ENCODE measurements at places on chromosomes 12 and 14.
A peak's percentile ranks its signal among the peaks of the same experiment; 100 is the strongest.

DNA sequence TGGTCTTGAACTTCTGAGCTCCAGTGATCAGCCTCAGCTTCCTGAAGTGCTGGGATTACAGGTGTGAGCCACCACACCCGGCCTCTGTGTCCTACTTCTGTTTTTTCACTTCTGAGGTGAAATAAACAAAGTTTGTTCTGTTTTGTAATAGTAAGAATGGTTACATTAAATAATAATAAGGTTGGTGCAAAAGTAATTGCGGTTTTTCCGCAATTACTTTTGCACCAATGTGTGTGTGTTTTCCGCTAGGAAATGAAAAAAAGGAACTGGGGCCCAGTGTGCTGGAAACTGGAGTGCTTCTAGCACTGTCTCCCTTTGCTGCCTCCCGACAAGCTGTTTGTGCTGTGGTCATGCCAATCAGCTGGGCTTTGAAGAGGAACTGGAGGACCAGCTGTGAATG, 140.9 kb downstream of the NTS start:
- no peak for DNase-seq

- no peak for DNase-seq
Observed at GRCh38 chr14:24996930-24997725, 52.8 kb downstream of the STXBP6 start.

DNA sequence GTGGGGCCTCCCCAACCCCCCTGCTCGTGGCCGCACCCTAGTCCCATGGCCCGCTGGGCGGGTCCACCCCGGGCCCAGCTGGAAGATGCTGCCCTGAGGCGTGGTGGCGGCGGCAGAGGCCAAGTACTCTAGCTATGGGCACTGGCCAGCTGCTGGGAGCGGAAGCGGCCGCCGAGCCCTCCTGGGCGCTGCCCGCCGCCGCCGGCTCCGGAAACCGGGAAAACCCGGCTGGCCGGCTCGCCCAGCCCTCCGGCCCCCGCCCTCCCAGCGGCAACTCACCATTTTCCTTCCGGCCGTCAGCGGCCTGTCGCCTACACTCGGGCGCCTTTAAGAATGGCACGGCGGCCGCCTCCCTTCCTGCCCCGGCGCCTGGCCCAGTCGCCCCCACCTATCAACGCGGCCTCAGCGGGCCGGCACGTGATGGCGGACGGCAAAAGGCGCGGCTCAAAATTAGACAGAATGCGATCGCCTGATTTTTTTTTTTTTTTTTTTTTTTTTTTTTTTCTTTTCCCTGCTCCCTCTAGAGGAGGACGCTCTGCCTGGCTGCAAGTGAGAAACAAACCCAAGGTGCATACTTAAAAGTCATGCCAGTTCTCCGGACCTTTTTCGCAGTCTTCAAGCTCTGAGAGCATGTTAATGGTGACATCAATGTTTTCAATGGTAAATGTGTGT, at the start of gene GMFB:
GMFB (minus strand) TSS at position 335 of the 672 bp plus-strand sequence; CDS start at position 282, 53 bp downstream.
- peak; percentile 97 for DNase-seq

DNA sequence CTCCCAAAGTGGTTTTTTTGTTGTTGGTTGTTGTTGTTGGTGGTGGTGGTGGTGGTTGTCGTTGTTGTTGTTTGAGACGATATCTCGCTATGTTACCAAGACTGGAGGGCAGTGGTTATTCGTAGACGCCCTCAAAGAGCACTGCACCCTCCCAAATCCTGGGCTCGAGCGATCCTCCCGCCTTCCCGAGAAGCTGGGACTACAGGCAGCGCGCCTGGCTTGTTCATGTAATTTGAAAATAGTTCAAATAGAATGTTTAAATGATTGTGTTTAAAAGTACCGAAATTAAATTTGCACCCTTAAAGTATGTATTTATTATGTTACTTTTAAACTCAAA, 439 bp upstream of the ANAPC5 start:
- no peak for DNase-seq

DNA sequence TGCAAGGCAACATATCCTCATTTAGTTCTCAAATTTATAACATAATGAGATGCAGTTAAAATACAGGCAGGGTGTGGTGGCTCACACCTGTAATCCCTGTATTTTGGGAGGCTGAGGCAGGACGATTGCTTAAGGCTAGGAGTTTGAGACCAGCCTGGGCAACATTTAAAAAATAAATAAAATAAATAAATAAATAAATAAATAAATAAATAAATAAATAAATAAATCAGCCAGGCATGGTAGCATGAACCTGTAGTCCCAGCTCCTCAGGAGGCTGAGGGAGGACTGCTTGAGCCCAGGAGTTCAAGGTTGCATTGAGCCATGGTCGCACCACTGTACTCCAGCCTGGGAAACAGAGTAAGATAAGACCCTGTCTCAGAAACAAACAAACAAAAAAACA, 39.4 kb downstream of the TCHP start:
- DNase-seq = no peak

DNA sequence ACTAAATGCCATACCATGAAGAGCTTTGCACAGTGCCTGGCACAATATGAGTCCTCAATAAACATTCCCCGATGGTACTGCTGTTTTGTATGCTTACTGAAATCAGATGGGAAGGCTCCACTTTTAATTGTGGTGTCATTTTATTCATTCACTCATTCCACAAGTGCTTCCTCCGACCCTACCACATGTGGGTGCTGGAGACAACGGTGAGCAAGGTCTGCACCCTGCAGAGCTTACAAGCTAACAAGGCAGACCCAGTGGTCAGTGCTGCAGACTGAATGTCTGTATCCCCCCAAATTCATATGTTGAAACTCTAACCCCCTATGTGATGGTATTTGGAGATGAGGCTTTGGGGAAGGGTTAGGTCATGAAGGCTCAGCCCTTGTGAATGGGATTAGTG, 48.3 kb downstream of the RFX4 start:
- DNase-seq = no peak

GRCh38 chr12:106719879-106720278, 54.6 kb upstream of the RIC8B start:
- no peak for DNase-seq

DNA sequence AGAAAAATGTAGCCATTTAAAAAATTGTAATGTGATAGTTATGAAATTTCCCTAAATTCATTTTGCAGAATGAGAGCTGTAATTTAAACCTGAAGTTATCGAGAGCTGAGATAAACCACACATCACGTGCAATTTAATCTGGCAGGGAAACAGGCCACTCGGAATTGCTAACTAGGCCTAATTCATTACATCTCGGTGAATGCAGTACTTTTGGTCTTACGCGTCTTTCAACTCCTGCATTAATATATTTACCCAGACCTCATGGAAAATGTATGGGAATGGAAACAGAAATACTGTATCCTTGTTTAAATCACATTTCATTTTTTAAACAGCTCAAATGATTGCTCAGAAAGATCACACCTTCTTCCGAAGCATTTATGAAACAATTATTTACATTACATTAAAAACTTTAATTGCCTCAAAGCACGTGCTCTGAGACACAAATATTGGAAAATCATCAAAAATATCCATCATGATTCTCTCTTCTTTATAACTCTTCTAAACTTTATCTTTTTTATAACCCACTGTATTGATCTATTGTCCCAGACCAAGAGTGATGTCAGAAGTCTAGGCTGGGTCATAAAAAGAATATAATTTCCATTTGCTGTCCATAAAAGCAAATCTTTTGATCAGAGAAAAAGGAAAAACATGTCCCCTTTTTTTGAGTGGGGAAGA, 111.7 kb upstream of the MYL2 start:
- DNase-seq = no peak

DNA sequence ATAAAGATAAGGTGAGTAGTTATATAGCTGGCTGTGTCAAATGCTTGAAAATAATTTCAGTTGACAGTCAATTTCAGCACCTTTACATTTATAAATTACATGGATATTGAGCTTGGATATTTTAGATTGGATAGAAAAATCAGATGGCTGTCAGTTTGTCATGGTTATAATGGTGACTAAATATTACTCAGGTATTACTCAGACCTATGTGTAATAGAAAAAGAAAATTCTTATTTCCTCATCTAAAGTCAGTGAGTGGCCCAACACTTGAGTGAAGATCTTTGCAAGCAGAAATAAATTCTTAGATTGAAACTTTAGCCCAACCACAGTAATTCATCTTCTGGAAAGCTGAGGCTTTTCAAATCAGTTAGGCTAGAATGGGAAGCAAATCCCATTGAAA, 354.4 kb downstream of the NAV3 start:
- DNase-seq = peak; percentile 75

GRCh38 chr12:49868952-49869815, 26.3 kb upstream of the BCDIN3D start:
- DNase-seq = no peak

GRCh38 chr12:56198836-56199235, 9.6 kb upstream of the SMARCC2 start:
- DNase-seq = no peak

GRCh38 chr12:51953089-51953488, 1.6 kb downstream of the ACVR1B start:
- DNase-seq = no peak

DNA sequence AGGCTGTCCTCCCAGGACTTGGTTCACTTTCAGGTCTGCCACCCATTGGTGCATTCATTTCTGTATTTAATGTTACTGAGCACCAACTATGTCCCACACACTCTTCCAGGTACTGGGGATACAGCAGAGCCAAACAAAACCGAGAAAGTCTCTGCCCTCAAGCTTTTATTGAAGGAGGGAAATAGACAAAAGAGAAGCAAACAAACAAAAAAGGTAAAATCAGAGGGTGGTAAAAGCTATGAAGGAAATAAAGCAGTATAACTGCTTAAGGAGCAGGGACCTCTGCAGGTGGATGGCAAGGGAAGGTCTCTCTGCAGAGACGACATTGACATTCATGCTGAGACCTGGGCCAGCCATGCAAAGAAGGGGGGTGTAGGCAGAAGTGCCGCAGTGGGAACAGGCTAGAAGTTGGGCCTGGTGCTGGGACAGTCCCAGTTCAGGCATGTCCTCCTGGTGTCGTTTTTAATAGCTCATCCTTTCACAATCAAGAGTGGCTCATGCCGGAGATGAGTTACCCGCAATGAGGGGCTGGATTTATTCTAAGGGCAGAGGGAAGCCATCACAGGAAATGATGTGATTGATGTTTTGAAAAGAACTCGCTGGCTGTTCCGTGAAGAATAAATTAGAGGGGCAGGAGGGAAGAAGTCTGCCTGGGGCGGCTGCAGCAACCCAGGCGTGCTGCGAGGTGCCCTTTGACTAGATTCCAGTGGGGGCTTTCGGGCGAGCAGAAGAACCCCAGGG, 72.8 kb downstream of the IRF2BPL start:
- DNase-seq = peak; percentile 84

DNA sequence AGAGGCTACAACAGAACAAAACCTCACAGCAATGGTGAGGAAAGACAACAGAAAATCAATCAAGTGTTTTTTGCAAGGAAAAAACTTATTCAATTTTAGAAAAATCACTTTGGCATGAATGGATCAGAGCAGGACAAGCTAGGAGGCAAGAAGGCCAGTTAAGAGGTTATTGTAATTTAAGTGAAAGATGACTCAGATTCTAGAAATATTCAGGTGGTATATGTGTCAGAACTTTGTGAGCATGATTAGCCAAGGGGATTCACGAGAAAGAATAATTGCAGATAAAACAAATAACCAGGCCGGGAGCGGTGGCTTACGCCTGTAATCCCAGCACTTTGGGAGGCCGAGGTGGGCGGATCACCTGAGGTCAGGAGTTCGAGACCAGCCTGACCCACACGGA, 12.7 kb downstream of the GCH1 start:
- DNase-seq = peak; percentile 48

DNA sequence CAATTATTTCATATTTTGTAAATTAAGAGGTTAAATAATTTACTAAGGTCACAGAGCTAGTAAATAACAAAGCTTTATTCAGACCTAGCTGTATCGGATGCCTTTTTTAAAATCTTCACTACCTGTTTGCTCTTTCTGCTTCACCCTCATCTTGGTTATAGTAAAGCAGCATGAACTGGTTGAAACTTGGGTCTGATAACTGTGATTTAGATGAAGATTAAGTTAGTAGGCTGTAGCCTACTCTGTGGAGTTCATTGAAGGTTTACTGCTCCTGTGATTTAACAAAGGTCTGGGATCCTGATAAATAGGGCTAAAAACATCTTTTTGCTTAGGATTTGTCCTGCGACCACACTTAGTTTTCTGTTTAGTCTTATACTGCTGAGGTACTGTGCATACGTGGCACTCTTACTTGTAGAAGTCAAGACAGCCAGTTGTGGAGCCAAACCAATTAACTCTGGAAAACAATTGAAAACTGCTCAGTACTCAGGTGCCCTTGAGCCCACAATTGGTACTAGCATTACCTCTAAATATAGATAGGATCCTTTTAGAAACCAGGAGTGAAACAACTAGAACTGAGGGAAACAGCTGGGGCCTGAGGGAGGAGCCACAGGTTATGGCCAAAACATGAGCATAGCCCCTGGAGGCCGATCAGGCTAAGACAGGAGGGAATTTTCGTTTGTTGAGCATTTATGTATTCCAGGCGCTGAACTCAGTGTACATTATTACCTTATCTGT, 2.3 kb downstream of the SPATS2 start:
- DNase-seq = peak; percentile 52

- DNase-seq = no peak
Observed at GRCh38 chr12:3055704-3056467, 21.3 kb upstream of the TSPAN9 start.

- DNase-seq = no peak
Observed at GRCh38 chr14:76975051-76975450, 53.5 kb downstream of the IRF2BPL start.

DNA sequence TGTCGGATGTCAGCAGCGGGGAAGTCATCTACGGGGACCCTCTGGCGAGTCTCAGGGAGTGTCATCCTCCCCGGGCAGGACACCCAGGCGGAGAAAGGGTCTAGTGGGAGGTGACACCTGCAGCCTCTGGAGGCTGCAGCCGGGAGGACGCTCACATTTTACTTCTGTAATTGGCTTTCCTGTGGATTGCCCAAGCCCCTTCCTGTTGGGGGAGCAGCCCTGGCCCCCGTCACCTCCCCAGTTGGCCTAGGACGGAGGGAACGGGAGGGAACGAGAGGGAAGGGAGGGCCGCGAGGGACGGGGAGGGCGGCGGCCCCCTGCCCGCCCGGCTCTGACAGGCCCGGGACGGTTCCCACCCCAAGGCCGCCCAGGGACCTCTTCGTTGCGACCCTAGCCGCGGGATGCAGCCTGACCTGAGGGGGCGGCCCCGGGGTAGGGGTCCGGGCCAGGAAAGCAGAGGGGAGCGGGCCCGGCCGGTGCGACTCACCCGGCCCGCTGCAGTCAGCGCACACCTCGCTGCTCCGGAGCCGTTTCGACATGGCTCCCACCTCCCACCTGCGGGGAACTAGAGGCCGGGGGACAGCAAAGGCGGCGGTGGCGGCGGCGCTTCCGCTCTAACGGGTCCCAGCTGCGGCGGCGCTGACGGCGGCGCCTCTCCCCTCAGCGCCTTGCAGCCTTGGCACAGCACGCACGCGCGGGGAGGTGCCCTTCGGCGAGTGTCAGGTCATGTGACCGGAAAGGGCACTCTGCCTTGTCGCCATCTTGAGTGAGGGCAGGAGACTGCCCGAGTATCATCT, at the start of gene GIT2:
GIT2 (minus strand) TSS at position 683 of the 797 bp plus-strand sequence; CDS start at position 539, 144 bp downstream.
- DNase-seq = peak; percentile 93

- no peak for DNase-seq
Observed at GRCh38 chr14:90811641-90812040, 4.6 kb downstream of the TTC7B start.

GRCh38 chr14:50061664-50062437, 54.5 kb downstream of the VCPKMT start:
- DNase-seq = peak; percentile 38

- no peak for DNase-seq
Observed at GRCh38 chr12:9243999-9244649, 35.9 kb upstream of the PZP start.

- no peak for DNase-seq
Observed at GRCh38 chr12:122870867-122871664, 24.9 kb downstream of the VPS37B start.

GRCh38 chr12:44550377-44550776, 325.7 kb downstream of the NELL2 start:
- DNase-seq = no peak

- no peak for DNase-seq
Observed at GRCh38 chr12:101078536-101079285, 131.3 kb downstream of the SLC5A8 start.

Measured in epithelial cell of esophagus (primary cell).